ENCODE measurements at places on chromosomes 7 and 10.

DNA sequence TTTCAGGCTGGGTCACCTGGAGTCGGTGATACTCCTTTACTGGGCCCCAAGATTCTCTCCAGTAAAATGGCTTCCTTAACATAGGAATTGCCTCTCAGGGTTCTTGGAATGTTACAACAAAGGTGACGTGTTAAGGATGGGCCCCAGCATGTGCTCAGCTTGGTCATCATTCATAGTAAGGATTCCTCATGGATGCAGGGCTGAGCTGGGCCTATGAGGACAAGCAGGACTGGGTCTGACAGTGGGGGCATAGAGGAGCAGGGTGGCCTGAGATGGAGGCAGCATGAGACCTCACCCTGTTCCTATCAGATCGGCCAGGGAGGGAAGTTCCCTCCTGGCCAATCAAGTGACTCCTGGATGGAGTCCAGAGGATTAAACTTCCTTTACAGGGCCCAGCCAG lies 12.8 kb upstream of the MBL2 start:
- no peak for DNase-seq

DNA sequence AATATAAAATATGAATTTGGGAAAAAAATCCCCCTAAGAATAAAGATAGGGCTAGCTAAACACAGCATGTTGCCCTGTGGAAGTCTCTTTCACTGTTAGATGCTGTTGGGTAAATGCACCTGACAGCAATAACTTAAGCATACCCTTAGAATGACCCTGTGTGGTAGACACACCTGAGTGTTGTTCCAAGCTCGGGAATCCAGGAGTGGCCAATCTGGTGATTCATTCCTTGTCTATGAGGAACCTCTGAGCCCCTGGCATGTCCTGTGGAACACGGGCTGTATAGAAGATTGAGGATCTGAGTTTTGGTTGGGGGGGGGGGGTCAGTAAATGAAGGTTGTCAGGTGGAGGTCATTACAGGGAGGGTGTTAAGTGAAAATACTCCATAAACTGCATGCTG lies 730.0 kb upstream of the IGFBP3 start:
- DNase-seq = no peak

- no peak for DNase-seq
Measured at GRCh38 chr10:132967540-132967939, 25.2 kb upstream of the CFAP46 start.

DNA sequence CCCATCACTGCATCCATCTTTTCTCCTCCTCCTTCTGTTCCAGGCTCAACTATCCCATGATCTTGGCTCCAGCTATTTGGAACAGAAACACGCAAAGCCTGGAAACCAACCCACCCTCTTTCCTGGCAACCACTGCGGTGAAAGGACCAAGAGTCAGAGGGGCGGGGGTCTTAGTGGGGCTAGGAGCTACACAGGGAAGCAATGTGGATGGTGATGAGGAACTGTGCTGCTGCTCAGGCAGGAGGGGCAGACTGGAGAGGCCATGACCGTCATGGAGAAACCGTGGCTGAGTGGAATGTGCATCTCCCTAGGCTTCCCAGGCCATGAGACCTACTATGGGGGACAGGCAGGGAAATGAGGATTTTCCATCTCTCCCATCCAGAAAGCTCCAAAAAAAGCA lies 25.6 kb downstream of the PLAC9 start:
- no peak for DNase-seq

DNA sequence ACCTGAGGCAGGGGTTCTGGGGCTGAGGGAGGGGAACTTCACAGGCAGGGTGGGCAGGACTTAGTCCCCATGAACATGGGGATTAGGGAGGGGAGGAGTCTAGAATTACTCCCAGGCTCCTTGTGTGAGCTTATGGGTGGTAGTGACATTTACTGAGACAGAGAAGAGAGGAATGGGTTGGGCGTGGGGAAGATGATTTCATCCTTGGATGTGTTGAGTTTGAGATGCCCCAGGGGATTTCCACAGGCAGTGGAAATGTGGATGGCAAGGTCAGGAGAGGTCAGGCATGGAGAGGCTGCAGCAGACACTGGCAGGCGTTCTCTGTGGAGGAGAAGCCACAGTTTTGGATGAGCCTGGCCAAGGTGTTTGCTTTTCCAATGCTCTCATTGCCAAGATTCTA lies 26.4 kb upstream of the GSDME start:
- DNase-seq = no peak

DNA sequence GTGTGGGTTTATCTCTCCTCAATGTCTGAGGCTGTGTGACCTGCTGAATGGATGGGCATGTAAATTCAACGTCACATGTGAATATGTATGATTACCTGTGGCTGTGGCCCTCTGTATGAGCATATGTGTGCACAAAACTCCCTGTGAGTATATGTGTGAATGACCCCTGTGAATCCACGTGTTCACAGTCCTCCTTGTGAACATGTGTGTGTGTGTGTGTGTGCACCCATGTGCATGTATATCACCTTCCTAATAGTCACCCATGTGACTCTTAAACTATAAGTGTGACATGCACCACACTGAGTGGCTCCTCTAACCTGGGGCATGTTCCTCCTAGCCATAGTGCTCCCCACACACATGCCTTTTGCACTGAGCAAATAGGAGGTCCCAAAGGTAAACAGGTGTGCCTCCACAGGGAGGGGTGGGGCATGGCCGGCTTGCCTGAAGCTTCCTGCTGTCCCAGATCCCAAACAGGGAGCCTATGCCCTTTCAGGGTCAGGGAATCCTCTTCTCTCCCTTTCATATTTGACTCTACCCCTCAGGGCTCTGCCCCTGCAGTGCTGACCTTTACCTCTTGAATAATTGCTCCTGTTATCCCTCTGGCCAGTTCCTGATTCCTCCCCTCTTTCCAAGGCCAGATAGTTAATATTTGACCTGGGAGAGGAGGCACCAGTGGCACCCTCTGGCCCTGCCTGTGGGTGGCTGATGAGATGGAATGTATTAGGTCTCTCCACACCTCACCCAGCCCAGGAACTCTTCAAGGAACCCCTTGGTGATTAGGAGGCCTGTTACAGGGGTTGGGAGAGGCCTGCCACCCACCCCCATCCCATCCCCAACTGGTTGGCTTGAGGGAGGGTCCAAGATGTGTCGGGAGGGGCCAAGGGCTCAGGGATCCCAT lies 1.9 kb downstream of the SEMA4G start:
- DNase-seq = no peak

GRCh38 chr7:135206941-135207391 lies 4.4 kb downstream of the WDR91 start:
- DNase-seq = no peak
